ENCODE measurements at places on chromosomes 11 and 22. TPM values are rescaled to one million over a fixed set of nuclear protein-coding genes. Genes with fewer than 3 reads are reported as not detected.

The ACRV1 gene
- not detected for total RNA-seq

The MMP3 gene
- not detected for total RNA-seq

The OR2AG2 gene
- total RNA-seq = 0.20 TPM

The CEP126 gene
- 4.4 TPM for total RNA-seq

The SLC22A12 gene
- not detected for total RNA-seq

The SPDYC gene
- not detected for total RNA-seq

The TRIM51 gene
- not detected for total RNA-seq
